ENCODE measurements at places on chromosomes 5 and 9.
A peak's percentile ranks its signal among the peaks of the same experiment; 100 is the strongest.

DNA sequence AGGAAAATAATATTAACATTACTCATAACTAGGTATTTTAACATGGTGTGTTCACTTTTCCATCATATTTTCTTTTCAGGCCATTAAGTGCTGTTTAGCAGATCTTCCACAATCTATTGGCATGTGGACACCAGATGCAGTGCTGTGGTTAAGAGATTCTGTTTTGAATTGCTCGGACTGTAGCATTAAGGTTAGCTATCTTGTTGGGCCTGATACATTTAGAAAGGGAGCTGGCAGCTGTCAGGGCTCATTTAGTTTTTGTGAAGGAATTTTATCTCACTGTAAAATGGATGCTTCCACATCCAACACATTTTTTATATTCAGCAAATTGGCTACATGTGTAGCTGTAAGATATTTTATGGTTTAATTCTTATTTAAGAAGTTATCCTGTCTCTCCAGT lies 20.7 kb upstream of the TMOD1 start:
- no peak for DNase-seq

- no peak for DNase-seq
Observed at GRCh38 chr5:21680196-21680595, 1172.9 kb downstream of the CDH12 start.

- no peak for DNase-seq
Observed at GRCh38 chr9:109640580-109641371, 139.2 kb upstream of the PALM2AKAP2 start.

- DNase-seq = no peak
Observed at GRCh38 chr9:76452839-76453238, 6.1 kb upstream of the GCNT1 start.

DNA sequence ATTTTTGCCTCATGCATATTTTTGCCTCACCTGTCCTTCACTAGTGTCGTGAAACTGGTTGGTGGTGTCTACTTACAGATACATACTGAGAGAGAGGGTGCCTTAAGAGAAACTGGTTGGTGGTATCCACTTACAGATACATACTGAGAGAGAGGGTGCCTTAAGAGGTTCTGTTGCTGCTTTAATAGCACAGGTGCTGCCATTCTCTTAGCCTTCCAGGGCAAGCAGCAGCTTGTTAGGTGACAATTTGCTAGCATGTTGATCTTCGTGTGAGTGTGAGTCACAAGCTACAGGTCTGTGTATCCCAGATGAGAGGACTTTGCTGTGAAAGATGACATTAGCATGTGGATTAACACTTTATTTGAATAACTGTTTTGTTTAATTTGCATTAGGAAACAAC lies 1.4 kb downstream of the PTTG1 start:
- DNase-seq = no peak

GRCh38 chr9:97794666-97795065 lies 58.4 kb upstream of the FOXE1 start:
- DNase-seq = no peak

- DNase-seq = no peak
Observed at GRCh38 chr5:1462358-1462757, 17.1 kb upstream of the SLC6A3 start.

DNA sequence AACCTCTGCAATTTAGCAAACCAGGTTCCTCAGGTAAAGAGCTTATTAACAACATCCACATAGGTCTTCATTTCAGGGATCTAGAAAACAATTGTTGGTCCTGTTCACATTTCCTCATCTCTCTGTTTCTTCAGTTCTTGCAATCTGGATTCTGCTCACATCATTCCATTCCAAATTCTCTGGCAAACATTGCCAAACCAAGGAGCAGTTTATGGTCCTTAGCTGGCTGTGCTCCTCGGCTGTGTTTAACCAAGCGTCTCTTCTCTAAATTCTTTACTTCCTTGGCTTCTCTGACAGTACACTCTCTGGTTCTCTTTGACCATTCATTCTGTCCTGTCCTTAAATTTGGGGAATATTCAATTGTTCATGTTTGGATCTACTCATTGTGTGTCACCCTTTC lies 65.8 kb upstream of the RANBP3L start:
- DNase-seq = no peak

DNA sequence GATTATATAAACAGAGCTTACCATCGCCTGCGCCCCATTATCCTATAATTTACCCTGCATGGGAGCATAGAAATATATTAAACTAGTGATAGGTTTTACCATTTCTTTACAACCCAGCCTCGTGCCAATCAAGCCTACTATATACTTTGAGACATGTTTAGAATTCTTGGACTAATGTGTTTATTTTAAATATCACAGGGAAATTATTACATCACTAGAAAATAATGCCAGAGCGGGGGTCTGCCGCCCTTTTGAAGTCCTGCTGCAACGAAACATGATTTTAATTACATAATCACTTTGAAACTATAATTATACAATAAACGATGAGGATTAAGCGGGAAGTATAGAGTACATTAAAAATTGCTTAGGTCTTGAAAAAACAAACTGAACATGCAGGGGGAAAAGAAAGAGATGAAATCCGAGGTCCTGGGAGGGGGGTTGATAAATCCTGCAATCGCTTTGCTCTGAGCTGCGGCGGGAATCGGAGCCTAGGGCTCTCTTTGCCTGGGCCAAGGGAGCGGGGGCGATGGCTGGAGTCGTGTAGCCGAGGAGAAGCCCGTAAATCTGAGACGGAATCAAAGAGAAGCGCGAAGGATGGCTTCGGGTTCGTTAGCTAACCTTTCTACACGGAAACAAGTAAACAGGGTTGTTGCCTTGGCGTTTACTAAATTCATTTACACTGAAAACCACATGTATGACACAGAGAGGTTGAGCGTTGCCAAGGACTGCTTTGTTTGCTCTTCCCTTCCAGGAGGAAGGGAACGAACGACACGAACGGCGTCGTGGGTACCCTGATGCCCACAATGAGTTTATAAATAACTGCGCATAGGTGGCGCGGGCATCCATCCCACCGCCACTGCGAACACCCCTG lies 127.6 kb downstream of the TMEM174 start:
- DNase-seq = no peak

DNA sequence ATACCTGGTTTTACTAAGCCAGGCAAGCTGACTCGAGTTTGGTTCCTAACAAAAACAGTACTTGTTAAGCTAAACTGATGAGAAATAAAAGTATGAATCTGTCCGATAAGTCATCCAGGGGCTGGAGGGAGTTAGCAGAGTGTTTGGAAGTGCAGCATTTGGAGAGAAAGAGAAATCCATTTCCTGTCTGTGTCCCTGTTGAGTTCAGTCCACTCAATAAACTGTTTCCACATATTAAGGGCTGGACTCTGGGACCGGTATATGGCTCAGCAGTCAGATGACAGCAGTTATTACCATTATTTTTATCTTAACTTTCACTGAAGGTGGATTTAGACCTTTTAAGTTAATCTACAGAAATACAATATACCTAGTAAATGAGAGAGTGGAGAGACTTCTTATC lies 130.6 kb upstream of the ADRA1B start:
- DNase-seq = no peak

DNA sequence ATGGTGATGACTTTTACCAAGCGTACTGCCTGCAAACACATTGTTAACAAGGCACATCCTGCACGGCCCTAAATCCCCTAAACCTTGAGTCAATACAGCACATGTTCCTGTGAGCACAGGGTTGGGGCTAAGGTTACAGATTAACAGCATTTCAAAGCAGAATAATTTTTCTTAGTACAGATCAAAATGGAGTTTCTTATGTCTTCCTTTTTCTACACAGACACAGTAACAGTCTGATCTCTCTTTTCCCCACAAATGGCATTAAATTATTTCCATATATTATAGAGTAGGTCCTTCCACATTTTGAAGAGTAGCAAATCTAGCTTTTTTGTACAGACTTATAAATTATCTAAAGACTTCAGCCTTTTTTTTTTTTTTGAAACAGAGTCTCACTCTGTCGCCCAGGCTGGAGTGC lies 1.6 kb upstream of the TMEM141 start:
- DNase-seq = no peak

- no peak for DNase-seq
Observed at GRCh38 chr5:179833056-179833708, 12.5 kb downstream of the SQSTM1 start.

DNA sequence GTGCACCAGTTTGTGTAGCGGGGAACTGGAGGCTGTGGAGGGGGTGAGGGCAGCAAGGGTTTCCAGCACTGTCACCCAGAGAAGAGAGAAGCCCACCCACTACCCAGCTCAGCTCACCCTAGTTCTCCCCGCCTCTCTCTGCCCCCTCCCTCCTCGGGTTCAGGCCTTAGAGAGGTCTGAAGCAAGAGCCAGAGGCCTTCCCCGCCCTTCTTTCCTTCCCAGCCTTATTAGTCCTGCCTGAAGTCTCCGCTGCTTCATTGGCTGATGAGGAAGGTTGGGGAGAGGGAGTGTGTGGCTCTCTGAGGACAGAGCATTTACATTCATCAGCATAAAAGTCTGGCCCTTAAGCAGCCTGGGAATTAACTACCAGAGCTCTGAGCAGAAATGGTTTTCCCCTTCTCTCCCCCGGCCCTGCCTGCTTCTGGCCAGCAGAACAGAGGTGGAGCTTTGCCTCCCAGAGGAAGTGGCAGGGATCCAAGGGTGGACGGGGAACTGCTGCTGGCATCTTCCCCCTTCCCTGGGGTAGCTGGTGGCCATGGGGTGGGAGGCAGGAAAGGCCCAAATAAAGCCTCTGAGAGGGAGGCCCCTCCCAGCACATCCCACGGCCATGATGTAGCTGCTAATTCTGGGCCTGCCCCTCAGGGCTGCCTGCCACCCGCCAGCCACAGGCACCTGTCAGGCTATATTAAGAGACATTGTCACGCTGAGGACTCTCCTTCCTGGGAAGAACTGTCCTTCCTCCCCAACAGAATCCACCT lies 4.1 kb downstream of the DNAJB5 start:
- DNase-seq = no peak

DNA sequence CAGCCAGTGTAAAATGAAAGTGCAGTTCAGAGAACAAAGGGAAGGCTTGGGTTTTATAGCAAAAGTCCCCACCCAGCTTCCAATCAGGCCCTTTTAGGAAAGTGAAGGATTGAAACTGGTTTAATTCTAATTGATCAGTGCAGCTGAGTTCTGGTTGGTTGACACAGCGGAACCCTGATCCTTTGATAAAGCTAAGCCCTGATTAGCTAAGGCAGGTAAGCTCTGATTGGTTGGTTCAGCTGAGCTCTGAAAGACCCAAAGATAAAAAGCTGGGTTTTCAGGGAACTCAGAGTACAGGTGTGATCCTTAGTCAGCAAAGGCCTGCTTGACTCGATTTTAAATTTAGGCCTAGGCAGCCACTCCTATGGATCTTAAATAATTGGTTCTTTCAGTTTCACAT lies 70.8 kb upstream of the PRRC1 start:
- DNase-seq = no peak

DNA sequence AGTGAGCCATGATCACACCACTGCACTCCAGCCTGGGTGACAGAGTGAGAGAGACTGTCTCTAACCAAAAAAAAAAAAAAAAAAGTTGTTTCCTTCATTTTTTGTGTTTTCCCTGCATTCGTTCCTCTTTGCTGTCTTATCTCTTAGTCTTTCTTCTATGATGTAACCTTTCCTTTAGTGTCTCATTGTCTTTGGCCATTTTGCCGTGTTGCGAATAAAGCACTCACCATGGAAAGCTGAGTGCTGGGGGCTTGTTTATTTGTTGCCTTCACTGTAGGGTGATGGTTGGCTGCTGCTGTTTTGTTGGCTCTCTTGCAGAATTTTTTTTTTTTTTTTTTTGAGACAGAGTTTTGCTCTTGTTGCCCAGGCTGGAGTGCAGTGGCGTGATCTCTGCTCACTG lies 7.7 kb downstream of the EHMT1 start:
- no peak for DNase-seq

DNA sequence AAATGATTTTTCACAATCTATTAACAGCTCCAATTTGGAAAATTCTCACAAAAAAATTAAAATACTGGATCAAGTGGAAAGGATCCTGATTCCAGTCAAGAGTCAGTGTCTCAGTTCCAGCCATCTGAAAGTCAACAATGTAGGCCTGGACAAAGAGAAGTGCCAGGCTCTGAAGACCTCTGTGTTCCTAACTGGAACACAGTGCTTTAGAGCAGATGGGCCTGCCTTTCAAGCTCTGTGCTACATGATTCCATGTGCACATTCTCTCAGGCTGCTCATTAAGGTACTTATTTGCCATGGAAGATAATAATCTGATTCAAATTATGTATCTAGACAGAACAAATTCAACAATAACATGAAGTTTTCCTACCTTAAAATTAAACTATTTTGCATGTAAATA lies 30.2 kb upstream of the ALDH1A1 start:
- DNase-seq = no peak

DNA sequence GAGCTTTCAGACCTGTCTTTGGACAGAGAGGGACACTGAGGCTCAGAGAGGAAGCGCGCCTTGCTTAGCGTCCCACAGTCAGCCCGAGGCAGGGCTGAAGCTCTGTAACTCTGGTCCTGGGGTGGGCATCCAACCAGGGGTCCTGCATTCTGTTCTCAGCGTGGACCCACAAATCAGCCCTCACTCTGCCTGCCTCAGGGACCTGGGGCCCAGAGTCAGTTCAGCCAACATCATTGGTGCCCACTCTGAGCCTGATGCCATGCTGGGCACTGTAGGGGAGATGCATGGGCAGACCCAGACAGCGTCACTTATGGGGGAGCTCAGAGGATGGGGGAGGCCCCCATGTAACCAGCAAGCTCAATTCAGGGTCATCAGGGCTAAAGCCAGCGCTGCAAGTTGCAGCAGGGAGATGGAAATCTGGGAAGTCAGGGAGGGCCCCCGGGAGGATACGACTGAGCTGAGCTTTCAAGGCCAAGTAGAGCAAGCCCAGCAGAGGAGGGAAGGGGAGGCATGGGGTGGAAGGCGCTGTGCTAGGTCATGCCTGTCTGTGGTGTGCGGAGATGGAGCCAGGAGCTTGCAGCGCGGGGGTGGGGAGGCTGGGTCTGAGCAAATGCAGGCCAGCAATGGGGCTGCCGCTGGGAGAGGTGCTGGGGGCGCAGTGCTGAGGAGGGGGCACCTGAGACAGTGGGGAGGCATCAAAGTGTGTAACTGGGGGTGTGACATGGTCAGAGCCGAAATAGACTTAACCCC lies 21.1 kb downstream of the CORO2A start:
- no peak for DNase-seq

GRCh38 chr5:113606298-113607134 lies 93.0 kb downstream of the YTHDC2 start:
- DNase-seq = peak; percentile 38

DNA sequence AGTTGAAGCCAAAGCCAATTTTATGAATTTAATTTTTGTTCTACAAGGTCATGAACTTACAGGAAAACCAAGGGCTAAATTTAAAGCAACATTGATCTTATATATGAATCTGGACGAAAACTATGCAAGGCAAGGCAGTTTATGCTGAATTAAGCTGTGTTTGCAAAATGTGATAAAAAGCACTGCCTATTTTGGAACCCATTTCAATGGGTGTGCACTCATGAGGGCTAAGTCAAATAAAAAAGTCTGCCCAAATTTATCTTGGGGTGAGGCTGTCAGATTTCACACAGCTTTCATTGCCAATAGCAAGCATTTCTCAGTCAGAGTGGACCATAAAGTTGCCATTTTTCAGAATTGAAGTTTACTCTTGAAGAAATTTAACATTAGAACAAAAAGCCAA lies 199.9 kb downstream of the LURAP1L start:
- no peak for DNase-seq

- no peak for DNase-seq
Observed at GRCh38 chr9:93659044-93659836, 82.9 kb downstream of the PHF2 start.

Data from GOT3 (cell line).